ENCODE measurements at places on chromosomes 5 and 9.

- DNase-seq = no peak
- no peaks in the 10 kb centered on the region for H3K36me3 ChIP-seq
- peaks cover 29% of the 10 kb centered on the region for H3K27me3 ChIP-seq
- H3K4me1 ChIP-seq = no peaks in the 10 kb centered on the region
- H3K27ac ChIP-seq = no peak overlapping the region
Measured at GRCh38 chr5:171614971-171615653, 170.5 kb upstream of the SMIM23 start.

- no peak for DNase-seq
- H3K36me3 ChIP-seq = no peaks in the 10 kb centered on the region
- H3K27me3 ChIP-seq = no peaks in the 10 kb centered on the region
- H3K4me3 ChIP-seq = no peak overlapping the region
- H3K27ac ChIP-seq = no peak overlapping the region
- H3K4me1 ChIP-seq = no peaks in the 10 kb centered on the region
Measured at GRCh38 chr9:26559506-26559905, 333.1 kb downstream of the CAAP1 start.

DNA sequence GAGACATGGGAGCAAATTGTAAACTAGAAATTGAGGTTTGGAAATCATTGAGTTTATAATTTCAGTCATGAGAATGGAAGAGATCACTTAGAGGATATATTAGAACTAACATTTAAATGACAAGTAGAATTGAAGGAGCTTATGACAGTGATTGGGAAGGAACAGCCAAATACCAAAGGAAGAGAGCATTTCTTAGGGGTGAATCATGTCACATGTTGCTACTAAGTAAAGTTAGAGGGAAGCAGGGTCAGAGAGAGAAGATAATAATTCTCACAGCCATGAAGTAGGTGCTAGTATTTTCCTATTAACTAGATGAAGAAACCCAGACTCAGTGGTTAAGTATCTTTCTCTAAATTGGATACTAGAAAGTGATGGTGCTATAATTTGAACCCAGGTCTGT lies 59.3 kb downstream of the COMMD10 start:
- no peak for DNase-seq
- no peak overlapping the region for H3K4me3 ChIP-seq
- no peak overlapping the region for H3K27ac ChIP-seq
- no peaks in the 10 kb centered on the region for H3K4me1 ChIP-seq
- peaks cover 20% of the 10 kb centered on the region for H3K36me3 ChIP-seq
- H3K27me3 ChIP-seq = no peaks in the 10 kb centered on the region

DNA sequence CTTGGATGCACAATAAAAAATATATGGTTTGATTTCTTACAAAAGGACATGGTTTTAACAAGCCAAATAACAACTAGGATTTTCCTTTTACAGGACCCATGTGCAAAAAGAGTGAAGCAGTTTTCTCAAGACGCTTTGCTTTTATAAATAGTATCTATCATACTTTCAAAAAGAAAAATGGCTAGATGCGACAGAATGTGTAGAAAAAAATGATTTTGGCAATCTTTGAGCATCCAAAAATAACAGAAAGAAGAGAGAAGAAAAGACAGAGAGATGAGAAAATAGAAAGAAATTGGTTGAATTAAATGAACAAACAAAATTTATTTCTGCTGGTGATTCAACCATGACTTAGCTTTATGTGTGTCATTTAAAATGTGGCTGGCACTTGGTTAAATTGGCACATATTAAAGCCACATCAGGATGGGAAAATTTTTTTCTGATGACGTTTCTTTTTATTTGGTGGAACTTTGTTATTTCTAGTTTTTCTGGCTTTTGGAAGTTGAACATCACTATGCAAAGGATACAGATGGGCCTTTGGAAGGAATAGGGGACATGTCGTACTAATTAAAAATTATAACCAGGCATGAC lies 35.6 kb upstream of the NREP start:
- peaks cover 2% of the 10 kb centered on the region for H3K36me3 ChIP-seq
- no peak for DNase-seq
- H3K4me1 ChIP-seq = no peaks in the 10 kb centered on the region
- no peak overlapping the region for H3K27ac ChIP-seq
- peaks cover 1% of the 10 kb centered on the region for H3K27me3 ChIP-seq
- H3K4me3 ChIP-seq = no peak overlapping the region

DNA sequence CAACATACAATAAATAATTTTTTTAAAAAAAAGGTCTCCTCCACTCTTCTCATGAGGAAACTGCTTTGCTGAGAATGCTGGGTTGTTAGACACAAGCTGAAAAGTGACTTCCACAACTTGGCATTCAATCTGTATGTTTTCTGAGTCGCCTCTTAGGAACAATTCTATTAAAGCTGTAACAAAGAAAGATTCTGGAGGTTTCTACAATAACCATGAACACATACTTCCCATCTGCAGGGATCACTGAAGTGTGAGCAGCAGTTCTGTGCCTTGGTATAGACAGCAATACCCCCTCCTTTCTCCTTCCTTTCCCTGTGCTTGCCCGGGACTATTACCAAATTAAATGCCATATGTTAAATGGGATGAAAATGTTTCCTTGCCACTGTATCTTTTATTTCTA lies 1.5 kb downstream of the DIRAS2 start:
- H3K36me3 ChIP-seq = no peaks in the 10 kb centered on the region
- peaks cover 32% of the 10 kb centered on the region for H3K27me3 ChIP-seq
- no peak overlapping the region for H3K27ac ChIP-seq
- no peak overlapping the region for H3K4me3 ChIP-seq
- peaks cover 1% of the 10 kb centered on the region for H3K4me1 ChIP-seq

DNA sequence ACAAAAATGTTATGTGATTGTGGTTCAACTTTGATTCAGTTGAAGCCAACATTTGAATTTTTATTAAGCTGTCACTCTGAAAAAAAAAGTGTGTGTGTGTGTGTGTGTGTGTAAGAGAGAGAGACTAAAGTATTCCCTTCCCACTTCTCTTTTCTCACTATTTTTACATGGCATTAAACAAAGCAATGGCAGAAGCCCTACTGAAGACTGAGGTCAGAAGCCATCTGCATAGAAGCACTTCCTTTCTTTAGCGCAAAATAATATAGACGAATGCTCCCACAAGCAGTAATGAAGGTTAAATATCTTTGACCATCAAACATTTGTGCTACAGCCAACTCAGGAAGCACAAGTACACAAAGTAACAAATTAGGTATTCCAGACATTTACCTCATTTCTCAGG lies 540.5 kb downstream of the KCTD16 start:
- no peaks in the 10 kb centered on the region for H3K27me3 ChIP-seq
- no peaks in the 10 kb centered on the region for H3K36me3 ChIP-seq
- H3K27ac ChIP-seq = no peak overlapping the region
- peaks cover 22% of the 10 kb centered on the region for H3K4me1 ChIP-seq
- H3K4me3 ChIP-seq = no peak overlapping the region
- DNase-seq = no peak

DNA sequence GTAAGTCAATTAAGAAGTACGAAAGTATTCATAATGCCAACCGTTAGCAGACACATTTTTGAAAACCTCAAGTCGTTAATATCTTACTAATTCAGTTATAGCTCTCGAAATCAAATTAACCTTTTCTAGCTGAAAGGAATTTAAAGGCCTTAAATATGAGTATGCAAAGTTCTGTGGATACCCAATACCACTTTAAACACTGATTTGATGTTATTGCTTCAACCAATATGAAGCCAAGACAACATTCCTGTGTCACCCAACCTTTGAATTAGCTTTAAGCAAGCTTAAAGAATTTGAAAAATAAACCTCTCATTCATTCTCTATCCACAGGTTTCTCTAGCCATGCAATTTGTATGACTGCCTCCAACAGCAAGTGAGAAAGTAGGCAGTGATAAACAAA lies 204.5 kb downstream of the MCTP1 start:
- peaks cover 13% of the 10 kb centered on the region for H3K4me1 ChIP-seq
- H3K4me3 ChIP-seq = peak overlapping the region; percentile 50
- H3K36me3 ChIP-seq = no peaks in the 10 kb centered on the region
- no peak overlapping the region for H3K27ac ChIP-seq
- no peak for DNase-seq

- H3K4me3 ChIP-seq = no peak overlapping the region
- no peak overlapping the region for H3K27ac ChIP-seq
- no peak for DNase-seq
- H3K36me3 ChIP-seq = no peaks in the 10 kb centered on the region
Measured at GRCh38 chr9:81890104-81890503, 38.1 kb upstream of the SPATA31D4 start.

DNA sequence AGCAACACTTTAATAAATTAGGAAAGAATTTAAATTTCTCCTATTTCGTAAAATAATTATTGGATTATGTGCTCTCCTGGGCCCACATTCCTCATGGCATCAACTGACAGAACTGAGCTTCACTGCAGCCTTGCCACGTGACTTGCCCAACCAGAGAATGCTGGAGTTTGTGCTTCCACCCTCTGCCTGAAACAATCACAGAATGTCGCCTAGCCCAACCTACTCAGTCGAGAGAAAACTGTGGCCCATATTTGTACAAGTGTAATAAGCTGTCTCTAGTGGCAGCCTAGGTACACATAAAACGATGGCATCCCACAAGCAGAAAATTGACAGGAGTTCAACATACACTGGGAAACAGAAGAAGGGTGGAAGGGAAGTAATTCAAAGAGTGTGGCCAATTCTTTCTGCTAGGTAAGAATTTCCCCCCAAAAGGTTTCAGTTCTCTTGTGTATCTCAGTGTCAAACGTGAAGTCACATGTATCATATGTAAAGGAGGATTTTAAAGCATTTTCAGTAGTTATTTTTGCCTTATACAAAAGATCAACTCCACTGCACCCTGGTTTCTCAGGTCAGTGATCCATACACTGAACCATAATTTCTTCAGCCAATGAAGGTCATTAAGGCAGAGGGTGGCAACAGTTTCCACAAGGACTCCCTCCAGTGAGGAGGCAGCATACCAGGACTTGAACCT lies 41.7 kb downstream of the ZNF608 start:
- peaks cover 7% of the 10 kb centered on the region for H3K27me3 ChIP-seq
- no peak overlapping the region for H3K4me3 ChIP-seq
- H3K36me3 ChIP-seq = no peaks in the 10 kb centered on the region

GRCh38 chr5:68196876-68197275 lies 18.7 kb upstream of the PIK3R1 start:
- no peaks in the 10 kb centered on the region for H3K27me3 ChIP-seq
- no peak for DNase-seq
- H3K36me3 ChIP-seq = peaks cover 7% of the 10 kb centered on the region
- H3K27ac ChIP-seq = peak overlapping the region; percentile 33

GRCh38 chr5:177557041-177557647 lies 2.8 kb upstream of the FAM193B start:
- peaks cover 4% of the 10 kb centered on the region for H3K36me3 ChIP-seq
- H3K27me3 ChIP-seq = no peaks in the 10 kb centered on the region
- H3K27ac ChIP-seq = no peak overlapping the region
- H3K4me3 ChIP-seq = no peak overlapping the region
- peaks cover 15% of the 10 kb centered on the region for H3K4me1 ChIP-seq

- no peaks in the 10 kb centered on the region for H3K36me3 ChIP-seq
- no peak for DNase-seq
- no peak overlapping the region for H3K27ac ChIP-seq
- H3K4me3 ChIP-seq = no peak overlapping the region
- peaks cover 1% of the 10 kb centered on the region for H3K27me3 ChIP-seq
Measured at GRCh38 chr5:93346301-93346700, 234.7 kb downstream of the NR2F1-AS1 start.

GRCh38 chr5:133238426-133239205 lies 186.8 kb downstream of the HSPA4 start:
- H3K36me3 ChIP-seq = no peaks in the 10 kb centered on the region
- H3K27me3 ChIP-seq = no peaks in the 10 kb centered on the region
- DNase-seq = no peak
- peaks cover 5% of the 10 kb centered on the region for H3K4me1 ChIP-seq

- H3K4me1 ChIP-seq = peaks cover 4% of the 10 kb centered on the region
- H3K36me3 ChIP-seq = peaks cover 43% of the 10 kb centered on the region
- no peak for DNase-seq
- no peak overlapping the region for H3K4me3 ChIP-seq
- no peaks in the 10 kb centered on the region for H3K27me3 ChIP-seq
- no peak overlapping the region for H3K27ac ChIP-seq
Measured at GRCh38 chr9:7094576-7094975, 336.8 kb downstream of the KDM4C start.

DNA sequence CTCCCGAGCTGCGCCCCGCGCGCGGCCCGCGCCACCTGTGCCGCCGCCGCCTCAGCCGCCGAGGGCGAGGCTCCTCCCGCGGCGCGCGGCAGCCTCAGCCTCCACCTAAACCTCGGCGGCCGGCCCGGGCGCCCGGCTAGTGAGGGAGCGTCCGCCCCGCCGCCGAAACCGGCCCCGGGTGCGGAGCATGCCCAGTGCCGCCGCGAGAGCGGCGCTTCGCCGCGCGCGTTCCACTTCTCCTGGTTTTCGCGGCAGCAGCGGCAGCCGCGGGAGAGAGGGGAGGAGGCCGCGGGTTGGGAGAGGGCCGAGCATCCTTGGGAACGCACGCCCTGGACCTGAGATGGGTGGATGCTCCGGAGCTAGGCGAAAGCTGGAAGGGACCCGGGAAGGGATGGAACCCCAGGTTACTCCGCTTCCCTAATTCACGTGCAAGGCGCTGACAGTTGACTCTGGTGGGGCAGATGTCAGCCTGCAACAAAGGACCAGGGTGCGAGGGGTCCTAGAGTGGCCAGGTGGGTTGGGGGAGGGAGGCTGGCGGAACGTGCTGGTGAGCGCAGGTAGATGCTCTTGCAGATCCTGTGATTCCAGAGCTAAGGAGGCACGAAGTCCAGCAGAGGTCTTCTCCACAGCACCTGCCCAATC lies at the start of gene CTNND2:
Gene CTNND2, minus strand, starts transcription at position 182 of the 642 bp plus-strand sequence. CDS start 593 bp downstream, outside the sequence.
- H3K4me3 ChIP-seq = no peak within 1 kb of the TSS
- no peaks in the 10 kb centered on the region for H3K4me1 ChIP-seq
- DNase-seq = no peak
- H3K36me3 ChIP-seq = no peaks in the 10 kb centered on the region
- peaks cover 31% of the 10 kb centered on the region for H3K27me3 ChIP-seq

- H3K36me3 ChIP-seq = no peaks in the 10 kb centered on the region
- no peaks in the 10 kb centered on the region for H3K4me1 ChIP-seq
- no peak for DNase-seq
- no peak overlapping the region for H3K4me3 ChIP-seq
Measured at GRCh38 chr5:10921160-10921559, 160.1 kb upstream of the DAP start.

DNA sequence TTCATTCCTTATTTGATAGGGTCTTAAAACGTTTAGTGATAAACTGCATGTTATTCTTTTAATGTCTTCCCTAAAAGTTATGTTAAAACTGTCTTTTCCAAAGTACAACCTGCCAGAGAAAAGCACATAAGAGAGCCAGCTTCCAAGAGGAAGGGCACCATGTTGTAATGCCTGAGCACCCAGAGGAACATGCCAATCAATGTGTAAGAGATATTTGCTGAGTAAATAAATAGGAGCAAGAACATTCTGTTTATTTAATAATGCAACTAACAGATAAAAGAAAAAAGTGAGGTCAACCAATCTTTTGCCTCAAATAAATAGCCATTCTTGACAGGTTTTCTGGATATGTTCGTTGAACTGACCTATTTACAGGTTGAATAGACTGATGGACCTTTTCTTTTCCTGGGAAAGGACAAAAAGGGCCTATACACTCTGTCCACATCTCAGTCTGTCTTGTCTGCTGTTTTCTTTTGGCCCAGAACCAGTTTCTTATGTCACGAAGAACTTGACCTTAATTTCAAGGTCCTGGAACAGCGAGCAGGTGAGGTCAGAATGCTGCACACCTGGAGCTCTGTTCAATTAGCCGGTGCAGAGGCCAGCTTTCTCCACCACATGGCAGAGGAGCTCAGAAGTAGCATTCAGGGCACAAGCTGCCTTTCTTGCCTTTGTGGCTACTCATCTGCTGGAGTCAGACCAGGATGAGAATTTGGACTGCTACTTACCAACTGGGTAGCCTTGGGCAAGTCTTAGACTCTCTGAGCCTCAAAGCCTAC lies 77.7 kb downstream of the PLCXD3 start:
- H3K4me1 ChIP-seq = no peaks in the 10 kb centered on the region
- H3K27me3 ChIP-seq = peaks cover 2% of the 10 kb centered on the region
- no peak overlapping the region for H3K4me3 ChIP-seq
- no peaks in the 10 kb centered on the region for H3K36me3 ChIP-seq
- DNase-seq = no peak

Data from naive thymus-derived CD8-positive, alpha-beta T cell (primary cell).